Endothelial cell of umbilical vein (primary cell): ENCODE measurements at places on chromosomes 6 and 20. TPM values are rescaled to one million over a fixed set of nuclear protein-coding genes. Genes with fewer than 3 reads are reported as not detected.

DNA sequence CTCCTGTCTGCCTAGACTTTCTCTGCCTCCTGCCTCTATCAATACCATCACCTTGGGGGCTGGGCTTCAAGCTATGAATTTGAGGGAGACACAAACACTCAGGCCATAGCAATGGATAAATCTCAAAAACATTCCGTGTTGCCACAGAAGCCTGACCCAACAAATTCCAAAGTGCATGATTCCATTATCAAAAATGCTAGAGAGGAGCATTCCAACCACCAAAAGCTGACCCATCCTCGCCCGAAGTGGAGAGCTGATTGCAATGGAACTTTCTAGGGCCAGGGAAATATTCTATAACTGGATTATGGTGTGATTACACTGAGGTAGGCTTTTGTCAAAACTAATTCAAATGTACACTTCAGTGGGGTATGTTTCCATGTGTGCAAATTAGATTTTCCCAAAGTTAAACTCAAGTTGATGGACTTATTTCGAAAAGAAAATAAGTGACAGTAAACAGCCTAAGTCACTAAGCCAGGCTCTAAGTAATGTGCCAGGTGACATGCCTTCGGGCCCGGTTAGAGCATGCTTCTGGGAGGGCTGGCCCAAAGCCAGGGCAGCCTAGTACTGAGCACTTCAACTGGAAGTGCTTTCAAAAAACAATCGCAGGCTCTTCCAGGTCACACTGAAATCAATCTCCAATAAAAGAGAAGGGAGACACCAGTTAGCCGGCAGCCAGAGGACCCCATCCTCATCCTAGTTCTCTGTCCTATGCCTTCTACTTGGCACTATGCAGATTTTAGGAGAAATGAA, 142.3 kb downstream of the TBXT start:
- DNase-seq: no peak

DNA sequence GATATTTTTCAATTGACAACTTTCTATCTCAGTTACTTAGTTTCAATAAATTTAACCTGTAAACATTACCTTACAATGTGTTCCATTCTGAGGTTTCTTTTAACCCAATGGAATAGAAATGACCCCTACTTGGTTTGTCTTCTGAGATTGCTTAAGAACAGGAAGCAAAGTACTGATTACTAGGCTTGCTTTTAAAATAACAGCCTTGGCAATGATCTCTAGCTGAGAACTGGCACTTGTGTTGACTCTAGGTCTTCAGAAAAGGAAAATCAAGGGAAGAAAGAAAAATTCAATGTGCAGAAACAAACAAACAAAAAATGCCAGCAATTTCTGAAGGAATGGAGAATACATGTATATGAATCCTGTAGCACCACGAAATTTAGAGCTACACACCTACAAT, 66.1 kb downstream of the SYNE1 start:
- DNase-seq: peak; percentile 52

GRCh38 chr6:140809694-140810101, 1323.0 kb upstream of the GJE1 start:
- no peak for DNase-seq

DNA sequence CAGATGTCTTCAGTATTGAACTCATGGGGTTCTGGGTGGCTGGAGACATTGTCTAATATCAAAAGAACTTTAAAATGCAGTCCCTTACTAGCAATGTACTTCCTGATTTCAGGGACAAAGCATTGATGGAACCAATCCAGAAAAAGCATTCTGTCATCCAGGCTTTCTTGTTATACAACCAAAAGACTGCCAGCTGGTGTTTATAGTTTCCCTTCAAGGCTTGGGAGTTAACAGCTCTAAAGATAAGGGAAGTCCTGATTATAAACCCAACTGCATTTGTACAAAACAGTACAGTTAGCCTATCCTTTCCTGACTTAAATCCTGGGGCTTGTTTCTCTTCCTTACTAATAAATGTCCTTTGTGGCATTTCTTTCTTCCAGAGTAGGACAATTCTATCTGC, 160.0 kb downstream of the COL21A1 start:
- DNase-seq: peak; percentile 86

OPN5 gene
- total RNA-seq: not detected in 2 replicates

VNN1 gene
- total RNA-seq: not detected in 2 replicates

MLIP gene
- 11.6 and 14.5 TPM in 2 replicates for total RNA-seq

SYCP2 gene
- total RNA-seq: 0.35 and 0.67 TPM in 2 replicates

GGTLC1 gene
- not detected in 2 replicates for total RNA-seq
